ENCODE measurements at places on chromosomes 16 and 17.

DNA sequence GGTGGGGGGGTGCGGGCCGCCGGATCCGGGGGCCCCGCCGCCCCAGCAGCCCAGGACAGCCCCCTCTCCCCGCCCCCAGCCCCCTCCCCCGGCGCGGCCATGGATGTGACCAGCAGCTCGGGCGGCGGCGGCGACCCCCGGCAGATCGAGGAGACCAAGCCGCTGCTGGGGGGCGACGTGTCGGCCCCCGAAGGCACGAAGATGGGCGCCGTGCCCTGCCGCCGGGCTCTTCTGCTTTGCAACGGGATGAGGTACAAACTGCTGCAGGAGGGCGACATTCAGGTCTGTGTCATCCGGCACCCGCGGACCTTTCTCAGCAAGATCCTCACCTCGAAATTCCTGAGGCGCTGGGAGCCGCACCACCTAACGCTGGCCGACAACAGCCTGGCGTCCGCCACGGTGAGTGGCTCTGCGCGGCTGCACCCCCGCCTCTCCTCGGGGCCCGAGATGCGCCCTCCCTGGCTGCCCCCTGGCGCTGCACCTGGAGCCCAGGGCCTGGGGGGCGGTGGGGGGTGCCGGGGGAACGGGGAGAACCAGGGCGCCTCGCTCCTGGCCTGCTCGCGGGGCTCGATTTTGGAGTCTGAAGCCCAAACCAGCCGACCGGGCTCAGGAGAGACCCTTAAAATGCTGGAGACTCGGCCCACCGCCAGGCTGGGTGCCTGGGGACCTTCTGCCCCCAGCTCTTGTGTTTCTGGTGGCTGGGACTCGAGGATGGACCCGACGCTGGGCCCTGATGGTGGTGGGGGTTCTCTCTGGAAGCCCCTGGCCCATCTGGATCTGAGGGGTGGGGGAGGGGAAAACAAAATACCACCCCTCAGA, 744 bp downstream of the CMIP start:
- DNase-seq = no peak

DNA sequence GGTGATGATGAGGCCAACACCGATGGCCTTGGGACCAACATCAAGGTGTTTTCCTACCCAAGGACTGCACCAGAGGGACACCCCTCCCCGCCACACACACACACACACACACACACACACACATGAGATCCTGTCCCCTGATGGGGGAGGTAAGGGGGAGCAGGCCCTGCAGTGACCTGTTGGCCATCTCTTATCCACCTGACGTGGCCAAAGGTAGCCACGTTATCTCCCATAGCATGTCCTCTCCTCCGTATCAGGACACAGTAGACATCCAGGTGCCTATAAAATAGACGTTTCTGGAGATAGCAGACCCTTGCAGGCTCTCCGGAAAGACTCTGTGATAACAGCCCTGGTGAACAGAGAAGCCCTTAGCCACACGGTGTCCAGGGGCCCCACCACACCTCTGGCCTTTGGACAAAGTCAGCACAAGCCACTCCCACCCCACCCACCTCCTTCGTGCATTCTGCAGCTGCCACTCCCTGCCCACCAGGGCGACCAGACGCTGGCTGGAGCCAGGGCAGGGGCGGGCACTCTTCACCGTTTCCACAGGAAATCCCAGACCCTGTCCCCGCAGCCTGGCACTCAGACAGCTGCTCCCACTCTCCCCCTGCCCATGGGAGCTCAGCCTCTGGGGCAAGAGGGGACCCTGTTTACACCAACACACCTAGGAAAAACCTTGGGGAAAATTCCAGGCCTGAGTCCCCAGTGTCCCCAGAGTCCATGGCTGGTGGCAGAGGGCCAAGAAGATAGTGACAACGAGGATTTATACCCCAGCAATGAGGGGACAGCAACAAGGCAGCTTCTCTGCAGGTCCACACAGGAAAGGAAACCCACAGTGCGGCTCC, 15.4 kb upstream of the ENPP7 start:
- DNase-seq = no peak

GRCh38 chr17:68560966-68561720, 40.0 kb downstream of the FAM20A start:
- no peak for DNase-seq

GRCh38 chr17:73972901-73973300, 230.6 kb upstream of the RPL38 start:
- no peak for DNase-seq

DNA sequence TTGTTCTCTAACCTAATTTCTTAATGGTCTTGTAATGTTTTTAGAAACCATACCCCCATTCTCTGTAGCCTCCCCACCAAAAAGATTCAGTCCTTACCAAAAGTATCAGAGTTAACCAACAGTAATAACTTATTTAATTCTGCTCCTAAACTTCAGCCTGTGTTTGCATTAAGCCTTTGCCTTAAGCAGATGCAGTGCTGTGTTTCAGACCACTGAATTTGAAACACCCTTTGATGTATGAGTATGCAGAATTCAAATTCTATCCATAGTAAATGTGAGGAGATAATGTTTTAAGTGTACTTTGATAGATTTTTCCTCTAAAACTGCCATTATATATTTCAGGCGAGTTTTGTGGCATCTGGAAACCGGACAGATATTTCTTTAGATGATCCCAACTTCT, 171.6 kb upstream of the RBL2 start:
- DNase-seq = no peak

DNA sequence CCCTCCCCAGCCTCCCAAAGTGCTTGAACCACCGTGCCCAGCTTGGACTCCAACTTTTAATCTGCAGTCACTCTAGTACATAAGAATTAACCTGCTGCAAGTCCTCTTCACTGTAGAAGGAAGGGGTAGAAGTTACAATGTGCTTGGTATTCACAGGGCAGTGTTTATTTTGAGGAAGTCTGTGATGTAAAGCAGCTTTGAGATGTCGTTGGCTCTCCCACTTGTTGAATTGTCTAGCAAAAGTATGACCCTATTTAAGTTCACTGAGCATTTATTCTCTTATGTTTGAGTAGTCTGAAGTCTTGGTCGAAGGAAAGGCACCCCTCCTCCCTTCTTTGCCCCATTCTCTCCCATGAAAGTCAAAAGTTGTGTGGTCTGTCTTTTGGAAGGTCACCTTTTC, 28.2 kb downstream of the SF3B3 start:
- DNase-seq = no peak

GRCh38 chr17:54920819-54921218, 20.2 kb downstream of the TOM1L1 start:
- DNase-seq = no peak

- DNase-seq = no peak
These were observed 13.8 kb upstream of the CCL17 start for GRCh38 chr16:57390636-57391295.

- DNase-seq = no peak
These were observed 317.3 kb downstream of the SLC39A11 start for GRCh38 chr17:72775237-72775636.

- DNase-seq = no peak
These were observed 13.5 kb upstream of the TBX21 start for GRCh38 chr17:47719411-47720152.

GRCh38 chr17:2144701-2145100, 89.8 kb downstream of the HIC1 start:
- DNase-seq = no peak

- DNase-seq = no peak
These were observed 183.0 kb downstream of the PHKB start for GRCh38 chr16:47644166-47644565.

DNA sequence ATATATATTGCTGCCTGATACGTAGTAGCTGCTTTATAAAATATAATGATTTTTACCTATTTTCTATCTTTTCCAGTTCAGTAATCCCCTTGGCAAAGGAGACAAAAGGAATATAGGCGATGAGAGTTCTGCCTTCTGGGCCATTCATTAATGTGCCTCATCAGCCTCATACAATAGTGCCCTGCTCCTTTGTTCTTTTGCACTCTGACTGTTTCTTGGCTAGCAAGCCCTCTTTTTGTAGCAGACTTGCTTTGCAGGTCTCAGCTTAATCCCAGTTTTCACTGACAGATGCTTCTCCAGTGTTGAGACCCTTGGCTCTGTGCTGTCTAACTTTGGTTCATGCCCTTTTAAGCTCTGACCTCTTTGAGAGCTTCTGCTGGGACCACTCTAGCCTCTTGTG, 10.4 kb downstream of the HSD17B2 start:
- DNase-seq = no peak

DNA sequence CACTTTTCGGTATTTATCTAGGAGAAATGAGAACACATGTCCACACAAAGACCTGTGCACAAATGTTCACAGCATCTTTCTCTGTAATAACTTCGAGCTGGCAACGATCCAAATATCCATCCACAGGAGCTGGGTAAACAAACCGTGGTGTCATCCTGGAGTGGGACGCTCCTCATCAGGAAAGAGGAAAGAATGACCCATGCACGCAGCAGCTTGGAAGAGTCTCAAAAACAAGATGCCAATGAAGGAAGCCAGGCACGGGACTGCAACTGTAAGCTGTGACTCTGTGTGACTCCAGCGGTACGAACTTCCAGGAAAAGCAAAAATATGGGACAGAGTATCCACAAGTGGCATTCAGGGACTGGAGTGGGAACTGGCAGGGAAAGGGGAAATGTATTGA, 36.7 kb upstream of the CIBAR2 start:
- peak; percentile 66 for DNase-seq

DNA sequence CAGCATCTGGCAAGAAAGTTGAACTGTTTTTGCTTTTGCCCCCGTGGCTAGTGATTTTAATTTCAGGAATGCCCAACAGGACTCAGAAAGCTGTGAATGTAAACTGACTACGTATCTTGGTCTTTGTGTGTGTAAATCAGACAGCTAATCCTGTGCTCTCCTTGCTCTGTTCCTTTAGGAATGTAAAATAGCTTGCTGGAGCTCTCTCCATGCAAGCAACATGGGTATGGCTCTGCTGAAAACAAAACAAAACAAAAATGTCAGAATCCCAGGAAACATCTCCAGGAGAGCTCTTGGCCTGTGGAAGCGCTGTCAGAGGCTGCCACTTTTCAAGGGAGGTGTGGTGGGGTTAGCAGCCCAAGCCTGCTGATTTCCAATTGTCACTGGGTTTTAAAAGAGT, 161.8 kb upstream of the NOG start:
- DNase-seq = no peak

- no peak for DNase-seq
These were observed 105.6 kb downstream of the SEC14L1 start for GRCh38 chr17:77246110-77247047.

- no peak for DNase-seq
These were observed 58.9 kb downstream of the NDEL1 start for GRCh38 chr17:8494506-8495111.

GRCh38 chr17:7667656-7668406, 17.1 kb downstream of the ATP1B2 start:
- DNase-seq = no peak

DNA sequence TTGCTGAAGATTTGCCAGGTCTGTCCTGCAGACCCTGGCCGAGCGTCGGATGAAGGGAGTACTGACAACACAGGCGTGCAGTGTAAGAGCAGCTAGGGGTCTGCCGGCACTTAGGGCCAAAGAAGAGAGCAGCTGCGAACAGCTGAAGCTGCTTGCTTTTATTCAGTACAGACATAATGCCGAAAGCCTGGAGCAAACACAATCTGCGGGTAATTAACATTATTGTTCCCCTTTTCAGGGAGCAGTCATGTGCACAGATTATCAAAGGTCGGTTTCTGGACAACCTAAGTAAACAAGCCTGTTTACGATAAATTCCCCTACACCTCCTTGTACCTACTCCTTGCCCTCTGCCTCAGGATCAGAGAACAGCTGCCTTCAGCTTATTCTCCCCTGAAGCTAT, 12.0 kb upstream of the KRT23 start:
- no peak for DNase-seq

GRCh38 chr17:8256691-8257090, 7.6 kb downstream of the PFAS start:
- no peak for DNase-seq

- no peak for DNase-seq
These were observed 44.5 kb downstream of the SOX9 start for GRCh38 chr17:72165192-72165866.

DNA sequence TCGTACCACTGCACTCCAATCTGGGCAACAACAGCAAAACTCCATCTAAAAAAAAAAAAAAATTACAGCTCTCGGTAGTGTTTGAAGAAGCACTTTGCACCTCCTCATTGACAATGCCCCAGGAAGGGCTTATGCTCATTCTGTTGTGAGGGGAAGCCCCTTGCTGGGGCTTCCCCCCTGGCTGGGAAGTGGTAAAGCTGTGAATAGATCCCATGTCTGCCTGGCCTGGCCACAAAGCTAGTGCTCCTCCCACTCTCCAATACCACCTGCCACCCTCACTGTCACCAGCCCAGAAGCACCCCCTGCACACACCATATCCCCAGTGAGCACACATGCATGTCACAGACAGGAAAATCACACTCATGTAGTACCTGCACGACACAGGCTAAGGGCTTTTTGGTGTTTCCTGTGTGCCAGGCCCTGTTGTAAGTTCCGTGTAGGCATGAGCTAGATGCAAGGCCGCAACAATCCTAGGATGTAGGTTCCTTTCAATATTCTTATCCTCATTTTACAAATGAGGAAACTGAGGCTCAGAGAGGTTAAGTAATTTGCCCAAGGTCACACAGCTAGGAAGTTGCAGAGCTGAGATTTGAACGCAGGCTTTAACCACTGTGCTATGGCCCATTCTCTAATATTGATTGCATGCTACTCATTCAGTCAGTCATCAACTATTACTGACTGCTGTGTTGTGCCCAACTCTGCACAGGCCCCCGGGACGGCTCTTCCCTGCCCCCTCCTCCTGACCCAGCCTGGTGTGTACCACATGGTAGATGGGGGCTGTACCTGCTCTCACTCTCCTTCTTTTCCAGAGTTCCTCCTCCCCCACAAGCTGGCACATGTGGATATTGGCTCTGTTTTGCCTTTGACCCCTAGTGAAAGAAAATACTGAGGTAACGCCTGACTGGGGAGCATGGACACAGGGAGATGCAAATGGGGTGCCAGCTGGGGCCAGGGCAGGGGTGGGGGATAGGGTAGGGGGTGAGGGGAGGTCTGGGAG, 11.9 kb upstream of the COL1A1 start:
- DNase-seq = no peak

GRCh38 chr17:2259769-2260536, 43.6 kb downstream of the SMG6 start:
- no peak for DNase-seq

DNA sequence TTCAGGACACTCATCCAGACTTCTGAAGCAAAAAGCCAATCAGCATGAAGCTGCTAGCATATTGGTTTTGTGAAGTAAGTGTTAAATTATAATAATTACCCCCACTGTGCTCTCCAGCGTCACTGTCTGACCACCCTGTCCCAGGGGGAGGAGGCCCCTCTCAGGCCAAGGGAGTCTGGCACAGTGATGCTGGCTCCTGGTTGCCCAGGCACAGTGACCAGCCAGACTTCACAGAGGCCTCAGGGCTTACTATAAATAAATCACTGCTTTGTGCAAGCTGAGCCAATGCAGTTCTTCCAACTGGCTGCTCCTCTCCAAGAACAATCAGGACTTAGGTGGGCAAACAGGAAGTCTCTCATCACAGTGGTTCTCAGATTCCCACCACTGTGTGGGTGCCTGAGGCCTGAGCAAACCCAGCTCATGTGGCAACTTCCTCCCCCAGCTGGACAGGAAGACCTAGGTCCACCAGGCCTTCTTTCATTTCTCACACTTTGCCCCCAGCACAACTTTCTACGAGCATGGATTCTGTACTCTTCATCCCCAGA, 1.7 kb upstream of the DBNDD1 start:
- no peak for DNase-seq

GRCh38 chr16:54652201-54652770, 278.4 kb upstream of the IRX5 start:
- DNase-seq = no peak
